ENCODE measurements at places on chromosomes 4 and X.

DNA sequence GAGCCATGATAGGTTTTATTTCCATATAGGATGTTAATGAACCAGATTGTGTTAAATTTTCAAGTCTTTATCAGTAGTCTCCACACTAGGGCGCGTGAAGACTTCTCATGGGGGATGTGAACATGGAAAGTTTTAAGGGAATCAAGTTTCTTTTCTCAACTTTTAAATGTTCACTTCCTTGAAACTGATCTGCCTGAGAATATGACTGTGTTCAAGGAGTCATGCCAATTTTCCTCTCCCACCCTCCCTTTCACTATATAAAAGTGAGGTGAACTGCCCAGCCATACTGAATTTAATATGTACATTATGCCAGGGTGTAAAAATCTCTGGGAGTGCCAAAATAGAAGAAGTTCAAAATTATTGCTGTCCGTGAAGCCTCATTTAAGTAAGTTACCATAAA is 30.4 kb upstream of the HPGDS start:
- DNase-seq: no peak

GRCh38 chr4:180449395-180449956 is 1793.7 kb upstream of the TENM3 start:
- no peak for DNase-seq

GRCh38 chr4:96164814-96165351 is 325.0 kb downstream of the PDHA2 start:
- DNase-seq: no peak

DNA sequence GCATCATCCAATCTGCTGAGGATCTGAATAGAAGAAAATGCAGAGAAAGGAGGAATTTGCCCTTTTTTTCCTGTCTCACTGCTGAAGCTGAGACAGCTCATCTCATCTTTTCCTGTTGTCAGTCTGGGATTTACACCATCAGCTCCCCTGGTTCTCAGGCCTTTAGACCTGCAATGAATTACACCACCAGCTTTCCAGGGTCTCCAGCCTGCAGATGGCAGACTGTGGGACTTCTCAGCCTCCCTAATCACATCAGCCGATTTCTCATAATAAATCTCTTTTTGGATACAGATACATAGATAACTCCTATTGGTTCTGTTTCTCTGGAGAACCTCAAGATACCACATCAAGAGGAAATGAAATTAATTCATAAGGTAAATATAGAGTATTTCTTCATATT is 134.6 kb upstream of the MAB21L2 start:
- no peak for DNase-seq

DNA sequence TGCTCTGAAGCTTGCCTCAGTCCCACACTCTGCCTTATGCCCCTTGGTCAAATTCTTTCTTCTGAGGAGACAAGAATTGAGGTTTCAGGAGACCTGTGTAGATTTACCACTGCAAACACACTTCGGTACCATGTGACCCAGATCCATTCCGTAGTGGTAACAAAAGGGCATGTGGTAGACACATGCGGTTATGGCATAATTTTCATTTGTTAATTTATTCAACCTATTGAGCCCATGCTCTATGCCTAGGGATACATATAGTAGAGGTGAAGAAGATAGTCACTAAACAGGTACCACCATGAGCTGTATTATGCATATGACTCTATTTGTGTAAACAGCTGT is 190.9 kb downstream of the NDST4 start:
- DNase-seq: no peak

Data from stimulated activated CD8-positive, alpha-beta memory T cell treated with anti-CD3 and anti-CD28 coated beads, Interleukin-7, amount 100 ng/mL, for 1 hour (primary cell).